Neural progenitor cell (in vitro differentiated cells): ENCODE measurements at places on chromosomes 1 and 21.

- DNase-seq, result no peak
Measured at GRCh38 chr1:91018006-91018405, 3.8 kb downstream of the ZNF644 start.

DNA sequence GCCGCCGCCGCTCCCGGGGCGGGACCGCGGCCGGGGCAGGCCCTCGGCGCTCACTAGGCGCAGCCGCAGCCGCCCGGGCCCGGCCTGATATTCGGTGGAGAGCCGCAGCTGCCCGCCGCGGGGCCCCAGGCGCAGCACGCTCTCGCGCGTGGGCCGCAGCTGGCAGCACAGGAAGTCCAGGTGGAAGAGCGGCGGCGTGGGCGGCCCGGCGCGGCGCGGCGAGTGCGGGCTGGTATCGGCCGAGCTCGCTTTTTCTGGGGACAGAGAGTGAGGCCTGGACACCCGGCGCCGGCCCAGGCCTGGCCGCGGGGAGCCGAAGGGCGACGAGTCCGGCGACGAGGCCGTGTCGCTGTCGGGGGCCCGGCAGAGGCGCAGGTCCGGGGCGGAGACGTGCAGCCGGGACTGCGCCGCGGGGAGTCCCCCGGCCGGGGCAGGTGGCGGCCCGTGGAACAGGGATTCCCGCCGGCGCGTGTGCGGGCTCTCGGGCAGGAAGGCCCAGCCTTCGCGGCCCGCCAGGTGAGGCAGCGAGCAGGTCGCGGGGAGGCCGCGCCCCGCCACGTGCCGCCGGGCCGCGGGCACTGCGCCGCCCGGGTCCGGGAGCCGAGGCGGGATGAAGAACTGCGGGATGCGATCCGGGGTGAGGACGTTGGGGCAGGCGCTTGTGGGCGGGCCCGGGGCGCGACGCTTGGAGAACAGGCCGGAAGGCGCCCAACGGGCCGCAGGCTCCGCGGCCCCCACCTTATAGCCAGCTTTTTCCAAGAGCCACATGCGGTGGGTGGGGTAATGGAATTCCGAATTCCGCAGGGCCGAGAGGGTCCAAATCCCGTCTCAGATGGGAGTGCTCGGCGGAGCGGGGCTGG is 1.2 kb downstream of the C2CD4D start:
- peak; percentile 58 for DNase-seq

GRCh38 chr1:183569141-183569540 is 21.1 kb downstream of the NCF2 start:
- no peak for DNase-seq

- peak; percentile 50 for DNase-seq
Measured at GRCh38 chr1:219555806-219556205, 57.1 kb downstream of the ZC3H11B start.

DNA sequence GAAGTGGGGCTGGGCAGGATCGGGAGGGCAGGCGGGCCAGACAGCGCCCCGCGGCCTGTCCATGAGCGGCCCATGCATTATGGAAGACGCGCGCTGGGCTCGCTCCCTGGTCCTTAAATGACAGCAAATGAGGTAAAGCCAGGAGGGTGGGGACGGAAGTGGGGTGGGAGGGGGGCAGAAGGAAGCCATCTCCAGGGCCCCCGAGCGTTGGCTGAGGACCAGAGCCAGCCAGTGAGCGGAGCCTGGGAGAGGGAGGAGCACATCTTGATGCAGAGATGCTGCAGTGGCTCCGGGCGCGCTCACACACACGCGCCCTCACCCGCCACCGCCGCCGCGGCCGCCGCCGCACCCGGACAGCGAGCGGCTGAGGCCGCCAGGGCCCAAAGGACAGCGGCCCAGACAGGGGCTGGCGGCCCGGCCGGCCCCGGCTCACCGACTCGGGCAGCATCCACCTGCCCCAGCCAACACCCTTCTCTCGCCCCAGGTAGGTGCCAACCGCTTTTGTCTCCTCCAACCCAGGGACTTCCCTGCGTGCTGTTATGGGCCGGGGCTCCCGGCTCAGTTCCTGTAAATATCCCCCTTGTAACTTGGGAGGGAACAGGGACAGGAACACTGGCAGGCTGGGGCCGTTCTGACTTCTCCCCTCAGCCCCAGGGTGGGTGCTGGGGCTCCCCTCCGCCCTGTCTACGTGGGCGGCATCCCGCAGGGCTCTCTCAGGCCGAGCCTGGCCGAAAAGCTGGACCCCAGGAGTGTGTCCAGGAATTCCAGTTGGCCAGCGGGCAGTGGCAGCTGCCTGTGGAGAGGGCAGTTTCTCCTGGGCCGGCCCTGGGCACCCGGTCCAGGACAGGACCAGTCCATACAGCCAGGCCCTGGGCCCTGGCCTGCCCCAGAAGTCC is at the start of gene CNTN2:
Gene CNTN2, plus strand, starts transcription at position 302 of the 896 bp plus-strand sequence. CDS start 9,974 bp downstream, outside the sequence.
- DNase-seq, result peak; percentile 77

DNA sequence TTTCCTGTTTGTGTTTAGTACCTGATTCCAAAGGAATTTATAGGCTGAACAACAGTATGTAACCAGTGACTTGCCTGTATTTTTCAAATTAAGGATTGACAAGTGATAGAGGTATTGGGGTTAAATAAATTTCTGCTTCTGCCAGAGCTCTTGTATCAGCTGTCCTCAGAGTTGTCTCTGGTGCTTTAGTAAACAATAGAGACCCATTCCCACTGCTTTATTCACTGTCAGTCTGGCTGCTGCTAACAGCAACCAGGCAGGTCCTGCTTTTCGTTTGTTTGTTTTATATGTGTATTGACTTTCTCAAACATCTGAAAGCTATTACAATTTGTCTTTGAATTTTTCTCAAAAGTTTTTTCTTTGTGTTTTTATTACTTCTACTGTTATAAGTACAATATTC is 76.1 kb downstream of the OLFM3 start:
- peak; percentile 22 for DNase-seq

DNA sequence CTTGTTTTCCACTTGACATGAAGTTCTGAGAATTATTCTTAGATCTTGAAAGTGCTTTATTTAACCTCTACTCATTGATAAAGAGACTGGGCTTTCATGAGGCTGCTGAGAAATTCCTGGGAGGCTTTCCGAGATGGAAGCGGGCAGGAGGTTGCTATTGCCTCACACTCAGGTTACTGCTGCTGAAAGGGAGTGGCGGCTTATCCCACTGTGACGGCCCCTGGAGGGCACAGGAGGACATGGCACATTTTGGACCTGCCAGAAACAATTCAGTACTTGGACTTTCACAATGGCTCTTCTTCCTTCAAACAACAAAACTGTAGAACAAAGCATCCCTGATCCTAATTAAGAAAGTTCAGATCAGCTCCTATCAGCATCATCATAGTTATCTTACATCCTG is 16.2 kb upstream of the MARK1 start:
- peak; percentile 83 for DNase-seq

- no peak for DNase-seq
Measured at GRCh38 chr1:33624991-33625870, 152.8 kb downstream of the ZSCAN20 start.

DNA sequence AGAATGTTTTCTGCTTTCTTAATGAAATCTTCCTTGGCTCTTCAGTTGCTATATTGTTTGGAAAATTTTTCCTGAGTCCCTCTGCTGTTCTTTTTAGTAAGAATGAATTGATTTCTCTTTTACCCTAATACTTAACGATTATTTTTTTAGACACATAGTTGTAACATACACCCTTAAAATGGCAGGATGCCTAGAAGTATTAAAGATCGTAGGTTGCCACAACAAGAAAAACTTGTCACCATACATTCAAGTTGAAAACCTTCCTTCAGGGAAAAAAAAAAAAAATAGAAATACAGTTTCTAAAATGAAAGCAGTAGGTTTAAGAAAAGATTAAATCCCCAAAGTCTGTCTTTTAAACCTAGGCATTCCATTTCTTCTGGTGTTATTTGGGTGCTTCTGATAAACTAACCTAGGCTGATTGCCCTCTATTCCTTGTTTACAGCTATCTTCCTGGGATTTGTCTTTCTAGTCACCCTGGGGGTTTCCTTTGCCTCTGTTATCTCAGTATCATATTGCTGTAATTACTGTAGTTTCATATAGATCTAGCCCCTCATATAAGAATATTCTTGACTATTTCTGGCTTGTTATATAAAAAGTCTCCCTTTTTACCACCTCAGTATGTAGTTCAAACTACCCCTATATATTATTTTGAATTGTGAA is 16.8 kb downstream of the SUCO start:
- DNase-seq, result no peak

GRCh38 chr21:38721958-38722357 is 83.8 kb upstream of the ETS2 start:
- DNase-seq, result no peak

DNA sequence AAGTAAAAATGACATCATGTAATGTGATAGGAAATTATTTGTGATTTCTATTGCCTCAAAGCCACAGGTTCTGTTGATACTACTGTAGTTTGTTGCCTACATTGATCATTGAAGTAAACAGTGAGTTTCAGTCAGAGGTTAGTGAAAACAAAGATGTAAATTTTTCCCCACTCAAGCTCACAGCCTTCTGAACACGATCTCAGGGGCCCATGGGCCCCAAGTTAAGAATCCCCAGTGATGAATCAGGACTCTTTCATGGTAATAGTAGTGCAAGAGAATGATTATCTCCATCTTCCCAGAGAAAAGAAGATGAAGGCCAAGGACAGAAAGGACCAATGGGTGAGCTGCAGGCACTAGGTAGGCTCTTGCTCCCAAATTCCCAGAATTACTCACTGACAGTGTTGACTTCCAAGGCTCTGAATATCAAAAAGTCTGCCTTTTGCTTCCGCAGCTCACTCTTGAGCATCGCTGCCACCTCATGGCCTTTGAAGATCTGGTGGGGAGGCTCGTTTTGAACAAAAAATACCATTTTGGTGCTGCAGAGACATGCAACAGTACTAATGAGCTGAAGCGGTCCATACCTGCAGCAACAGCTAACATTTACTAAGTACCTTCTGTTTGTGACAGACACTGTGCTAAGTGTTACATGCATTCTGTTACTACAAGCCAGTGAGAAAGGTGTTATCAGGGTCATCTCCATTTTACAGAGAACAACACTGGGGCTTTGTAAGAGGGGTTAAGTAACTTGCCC is 113.3 kb downstream of the KIAA0319L start:
- DNase-seq, result peak; percentile 26

DNA sequence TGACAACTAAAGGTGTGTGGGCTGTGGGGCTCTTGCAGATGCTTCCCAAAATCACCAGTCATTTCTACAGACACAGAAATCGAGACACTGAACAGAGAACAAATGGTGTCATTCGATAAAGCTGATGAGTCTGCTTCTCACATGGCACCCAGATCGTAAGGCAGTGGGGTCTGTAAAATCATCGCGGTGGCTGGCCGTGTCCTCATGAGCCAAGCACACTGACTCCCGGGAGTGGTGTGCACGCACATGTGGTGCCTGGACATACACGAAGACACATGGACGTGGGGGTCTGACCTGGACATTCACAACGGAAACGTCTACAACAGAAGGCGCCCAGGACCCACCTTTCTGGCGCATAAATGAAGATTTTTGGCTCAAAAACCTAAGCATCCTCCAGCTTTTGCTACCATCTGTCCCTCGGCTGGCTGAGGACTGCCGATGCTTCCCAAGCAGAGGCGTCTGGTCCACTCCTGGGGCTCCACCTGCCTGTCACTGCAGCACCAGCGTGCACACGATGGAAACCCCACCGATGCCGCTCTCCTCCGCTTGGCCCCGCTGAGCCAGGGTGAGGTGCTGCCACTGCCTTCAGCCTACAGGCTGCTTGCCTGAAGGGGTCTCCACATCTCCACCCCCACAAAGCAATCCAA is 6.8 kb downstream of the SMIM1 start:
- no peak for DNase-seq

GRCh38 chr1:95246511-95246910 is 12.5 kb downstream of the RWDD3 start:
- no peak for DNase-seq

- no peak for DNase-seq
Measured at GRCh38 chr1:211822677-211823407, 7.7 kb downstream of the LPGAT1 start.

GRCh38 chr21:41121785-41122415 is 46.1 kb upstream of the BACE2 start:
- DNase-seq, result peak; percentile 83

GRCh38 chr1:76861149-76861548 is 6.1 kb upstream of the ST6GALNAC5 start:
- DNase-seq, result no peak

GRCh38 chr1:246647113-246647512 is 77.1 kb upstream of the SCCPDH start:
- peak; percentile 77 for DNase-seq

DNA sequence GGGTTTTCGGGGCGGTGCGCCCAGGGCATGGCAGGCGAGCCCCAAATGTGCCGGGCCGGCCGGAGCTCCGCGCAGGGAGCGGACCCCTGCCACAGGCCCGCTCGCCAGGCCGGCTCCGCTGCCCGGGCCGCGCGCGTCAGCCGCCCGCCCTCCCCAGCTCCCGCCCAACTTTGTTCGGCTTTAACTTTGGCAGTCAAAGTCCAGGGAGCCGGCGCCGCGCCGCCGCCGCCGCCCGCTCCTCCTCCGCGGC is 488 bp downstream of the SLC35D1 start:
- DNase-seq, result peak; percentile 68

GRCh38 chr1:89673251-89673650 is 40.3 kb downstream of the LRRC8C start:
- no peak for DNase-seq

GRCh38 chr1:54016343-54017282 is 1.4 kb downstream of the LDLRAD1 start:
- DNase-seq, result no peak

- DNase-seq, result no peak
Measured at GRCh38 chr1:223819730-223820514, 25.8 kb downstream of the TP53BP2 start.

DNA sequence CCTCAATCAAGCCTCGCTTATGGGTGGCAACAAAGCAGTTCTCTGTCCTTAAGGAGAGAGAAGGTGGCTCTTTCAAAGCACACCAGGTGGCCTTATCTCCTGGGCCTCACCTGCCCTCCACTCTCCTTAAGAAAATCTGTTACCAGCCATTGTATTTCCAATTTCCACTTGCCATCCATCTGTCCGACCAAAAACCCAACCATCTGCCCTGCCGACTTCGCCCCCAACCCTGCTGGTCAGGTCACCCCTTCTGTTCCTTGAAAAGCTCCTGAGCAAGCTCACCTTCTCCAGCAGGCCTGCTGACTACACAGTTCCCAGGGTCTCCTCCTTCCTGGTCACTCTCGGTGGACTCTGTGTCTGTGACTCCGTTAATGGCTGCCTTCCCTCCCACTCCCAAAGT is 619 bp upstream of the IGFN1 start:
- DNase-seq, result no peak

GRCh38 chr1:226609836-226610455 is 61.4 kb downstream of the STUM start:
- no peak for DNase-seq

DNA sequence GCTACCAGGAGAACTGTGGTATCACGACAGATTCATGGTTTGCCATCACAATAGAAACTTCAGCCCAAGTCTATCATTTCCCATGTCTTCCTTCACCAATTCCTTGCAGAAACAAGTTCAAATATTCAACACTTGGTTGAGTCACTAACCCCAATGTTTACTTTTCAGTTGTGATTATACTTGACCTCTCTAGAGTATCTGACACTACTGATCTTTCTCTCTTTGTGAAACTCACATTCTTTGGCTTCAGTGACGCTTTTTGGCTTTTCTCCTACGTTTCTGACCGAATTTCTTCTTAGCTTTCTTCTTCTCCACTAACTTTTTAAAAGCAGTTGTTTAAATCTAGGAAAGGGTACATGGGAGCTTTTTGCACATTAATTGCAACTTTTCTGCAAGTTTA is 48.8 kb upstream of the HMGB4 start:
- no peak for DNase-seq

- DNase-seq, result no peak
Measured at GRCh38 chr1:87632232-87632631, 303.6 kb downstream of the LMO4 start.
